ENCODE measurements at places on chromosomes 2 and 18.

GRCh38 chr18:10727477-10727876 lies 201.7 kb downstream of the NAPG start:
- no peak for DNase-seq

- DNase-seq, result no peak
Measured at GRCh38 chr2:88058191-88058590, 2.6 kb upstream of the KRCC1 start.

GRCh38 chr2:165008730-165009315 lies 53.5 kb upstream of the SLC38A11 start:
- no peak for DNase-seq

DNA sequence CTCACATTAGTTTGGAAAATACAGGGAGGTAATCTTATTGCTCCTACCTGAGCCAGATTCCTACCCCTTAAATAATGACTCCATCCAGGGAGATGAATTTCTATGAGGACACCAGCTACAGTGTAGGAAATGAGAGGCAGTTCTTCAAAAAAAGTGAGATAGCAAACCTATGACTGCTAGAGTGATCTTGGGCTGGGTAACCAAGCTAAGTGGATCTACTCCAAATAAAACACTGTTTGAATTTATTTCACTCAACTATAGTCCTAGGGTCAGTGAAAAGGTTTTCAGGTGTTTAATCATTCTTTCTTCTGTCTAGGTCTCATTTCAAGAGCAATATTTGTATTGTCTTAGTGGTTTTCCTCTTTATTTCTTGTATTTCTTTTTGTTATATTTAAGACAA lies 272.1 kb upstream of the VWC2L start:
- DNase-seq, result no peak
